ENCODE measurements at places on chromosomes 16 and 17.
A peak's percentile ranks its signal among the peaks of the same experiment; 100 is the strongest.

DNA sequence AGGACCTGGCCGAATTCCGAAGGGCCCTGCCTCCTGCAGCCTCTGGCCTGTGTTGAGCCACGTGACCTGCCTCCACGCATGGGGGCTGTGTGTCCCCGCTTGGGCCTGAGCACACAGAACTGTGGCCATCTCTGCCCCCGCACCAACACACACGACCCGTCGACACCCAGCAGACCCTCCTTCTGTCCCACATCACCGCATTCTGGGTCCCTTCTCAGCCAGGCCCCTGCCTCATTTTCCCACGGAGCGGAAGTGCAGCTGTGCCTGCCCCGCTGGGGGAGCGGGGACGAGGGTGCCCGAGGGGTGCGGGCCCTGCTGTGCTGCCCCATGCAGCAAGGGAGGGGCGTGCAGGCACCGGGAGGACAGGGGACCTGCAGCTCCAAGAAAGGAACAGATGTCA is 18.4 kb downstream of the NDUFAF8 start:
- no peak for DNase-seq

DNA sequence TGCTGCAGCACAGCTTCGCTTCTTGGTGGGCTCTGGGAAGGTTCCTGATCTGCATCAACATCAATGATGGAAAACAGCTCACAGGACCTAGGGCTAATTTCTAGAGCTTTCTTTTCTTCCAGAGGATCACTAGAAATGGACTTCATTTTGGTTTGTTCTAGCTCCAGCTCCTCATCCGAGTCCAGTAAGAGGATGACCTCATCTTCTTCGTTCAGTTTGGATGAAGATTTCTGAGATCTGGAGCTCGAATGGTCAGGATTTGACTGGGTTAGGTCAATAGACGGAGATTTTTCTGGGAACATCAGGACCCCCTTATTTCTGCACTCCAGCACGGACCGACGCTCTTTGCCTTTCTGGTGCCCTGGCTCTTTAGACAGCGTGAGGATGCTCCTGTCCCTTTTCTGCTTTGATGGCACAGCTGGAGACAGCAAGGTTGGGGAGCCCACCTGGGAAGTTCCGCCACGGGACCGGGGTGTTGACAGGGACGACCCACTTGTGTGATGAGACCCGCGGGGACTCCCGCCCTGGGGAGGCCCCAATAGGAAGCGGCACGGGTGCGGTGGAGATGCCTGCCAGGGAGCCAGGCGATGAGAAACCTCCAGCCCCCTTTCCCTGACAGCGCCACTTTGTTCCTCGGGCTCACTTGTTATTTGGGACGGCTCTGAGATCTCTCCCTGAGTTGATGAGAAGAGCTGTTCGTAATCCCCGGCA is 12.9 kb upstream of the NLRC3 start:
- DNase-seq, result no peak

GRCh38 chr16:83648347-83648746 is 159.4 kb upstream of the HSBP1 start:
- no peak for DNase-seq

GRCh38 chr17:48169926-48170325 is 62.4 kb downstream of the SNX11 start:
- no peak for DNase-seq

GRCh38 chr16:74372953-74373846 is 2.9 kb upstream of the NPIPB15 start:
- no peak for DNase-seq

DNA sequence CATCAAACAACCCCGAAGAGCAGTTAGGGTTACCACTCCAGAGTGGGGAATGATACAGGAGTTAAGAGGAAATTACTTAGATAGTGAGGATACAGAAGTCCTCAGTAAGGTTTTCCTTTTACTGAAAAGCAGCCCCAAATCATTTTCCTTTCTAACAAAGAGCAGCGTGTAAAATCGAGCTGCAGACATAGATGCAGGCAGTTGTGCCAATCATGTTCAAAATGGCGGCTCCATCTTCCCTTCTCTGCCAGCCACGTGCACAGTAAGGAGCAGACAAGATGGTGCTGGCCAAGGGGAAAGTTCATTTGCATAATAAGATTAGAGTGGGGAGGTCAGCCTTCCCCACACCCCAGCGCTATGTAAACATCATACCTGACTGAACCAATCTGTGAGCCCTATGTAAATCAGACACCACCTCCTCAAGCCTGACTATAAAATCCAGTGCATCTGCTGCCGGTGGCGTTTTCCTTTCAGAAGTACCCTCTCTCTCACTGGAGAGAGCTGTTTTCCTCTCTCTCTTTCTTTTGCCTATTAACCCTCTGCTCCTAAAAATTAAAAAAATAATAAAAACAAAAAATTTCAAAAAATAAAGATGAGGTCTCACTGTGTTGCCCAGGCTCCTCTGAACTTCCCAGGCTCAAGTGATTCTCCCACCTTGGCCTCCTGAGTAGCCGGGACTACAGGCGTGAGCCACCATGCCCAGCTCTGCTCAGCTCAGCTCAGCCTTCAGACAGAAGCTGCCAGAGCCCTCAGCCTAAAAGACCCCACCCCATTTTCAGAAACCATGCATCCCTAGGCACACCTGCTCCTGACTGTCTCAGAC is 2.6 kb upstream of the SRL start:
- peak; percentile 49 for DNase-seq

- DNase-seq, result peak; percentile 32
Observed at GRCh38 chr17:34254651-34255380, at the start of gene CCL2. CCL2 (plus strand) TSS chr17:34255285; CDS start chr17:34255350, 65 bp downstream.

DNA sequence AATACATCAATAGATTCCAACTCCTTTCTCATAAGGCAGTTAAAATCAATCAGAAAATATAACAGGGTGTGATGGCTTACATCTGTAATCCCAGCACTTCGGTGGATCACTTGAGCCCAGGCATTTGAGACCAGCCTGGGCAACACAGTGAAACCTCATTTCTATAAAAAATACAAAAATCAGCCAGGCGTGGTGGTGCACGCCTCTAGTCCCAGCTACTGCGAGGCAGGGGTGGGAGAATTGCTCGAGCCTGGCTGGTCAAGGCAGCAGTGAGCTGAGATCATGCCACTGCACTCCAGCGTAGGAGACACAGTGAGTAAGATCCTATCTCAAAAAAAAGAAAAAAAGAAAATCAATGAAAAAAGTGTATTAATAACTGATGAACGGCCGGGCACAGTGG is 258.6 kb downstream of the NTN1 start:
- no peak for DNase-seq

GRCh38 chr17:7078711-7079110 is 1.3 kb downstream of the CLEC10A start:
- peak; percentile 2 for DNase-seq

- no peak for DNase-seq
Observed at GRCh38 chr17:55564081-55564480, 52.8 kb upstream of the SMIM36 start.

- DNase-seq, result no peak
Observed at GRCh38 chr16:68247400-68247799, 2.2 kb downstream of the PLA2G15 start.

DNA sequence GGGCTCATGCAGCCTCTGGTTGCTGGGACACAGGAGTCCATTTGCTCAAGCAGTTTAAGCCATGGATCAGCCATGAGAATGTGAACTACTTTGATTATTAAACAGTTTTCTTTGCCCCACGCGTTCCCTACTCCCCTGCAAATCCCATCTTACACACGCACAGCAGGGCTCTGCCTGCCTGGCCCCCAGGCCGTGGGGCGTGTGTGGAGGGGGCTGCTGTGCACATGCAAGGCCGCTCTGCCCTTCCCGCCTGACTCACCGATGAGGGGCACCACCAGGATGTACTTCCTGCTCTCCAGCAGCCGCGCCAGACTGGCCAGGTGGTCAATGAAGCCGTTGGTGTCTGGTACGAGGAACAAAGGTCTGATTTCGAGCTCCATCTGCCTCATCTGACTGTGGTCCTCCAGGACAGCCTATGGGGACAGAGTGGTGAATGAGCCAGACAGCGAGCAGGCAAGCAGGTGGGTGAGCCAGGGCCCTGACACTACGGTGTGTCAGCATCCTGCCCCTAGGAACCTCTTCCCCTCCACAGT is 13.7 kb downstream of the HIC1 start:
- DNase-seq, result no peak

GRCh38 chr16:8720080-8720966 is 45.9 kb downstream of the ABAT start:
- DNase-seq, result no peak

Data from MM.1S (cell line).